NCI-H2171 (cell line): ENCODE measurements at places on chromosomes 16 and 17.

DNA sequence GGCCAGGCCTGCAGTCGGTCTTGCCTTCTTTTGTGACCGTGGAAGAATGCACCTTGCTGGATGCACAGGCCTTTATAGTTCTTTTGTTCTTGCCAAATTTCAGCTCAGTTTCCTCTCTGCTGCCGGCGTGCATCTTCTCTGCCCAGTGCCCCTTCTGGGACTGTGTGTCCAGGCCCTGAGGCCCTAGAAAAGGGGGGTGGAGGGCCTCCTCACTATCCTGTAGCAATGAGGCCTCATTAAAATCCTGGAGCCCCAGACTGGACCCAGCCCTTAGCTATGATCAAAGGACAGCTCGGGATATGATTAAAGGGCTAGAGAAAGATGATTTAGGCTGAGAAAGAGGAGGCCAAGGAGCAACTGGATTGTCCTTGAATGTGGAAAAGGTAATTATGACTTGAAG, 229.8 kb downstream of the SEC14L1 start:
- no peak for DNase-seq

DNA sequence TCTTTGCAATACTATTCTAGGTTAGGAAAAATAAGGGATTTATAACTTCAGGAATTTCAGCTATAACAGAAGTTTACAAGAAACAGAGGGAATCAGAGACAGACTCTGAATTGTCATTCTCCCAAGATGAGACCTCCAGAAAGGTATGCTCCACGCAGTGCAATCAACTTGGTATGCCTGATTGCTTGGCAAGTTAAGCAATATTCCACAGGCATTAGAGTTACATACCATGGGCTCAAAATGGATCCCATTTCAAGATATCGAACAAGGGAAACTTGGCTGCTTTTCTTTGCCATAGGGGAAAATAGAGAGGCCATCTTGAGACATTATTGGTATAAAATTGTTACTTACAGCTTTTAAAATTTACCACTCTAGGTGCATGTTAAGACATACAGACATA, 615.6 kb upstream of the SOX9 start:
- DNase-seq = no peak

- DNase-seq = no peak
These were observed 2.4 kb upstream of the ITGAX start for GRCh38 chr16:31352376-31353115.

- no peak for DNase-seq
These were observed 270.6 kb upstream of the TNRC6C start for GRCh38 chr17:77687921-77688320.
